ENCODE measurements at places on chromosomes 4 and X. TPM values are rescaled to one million over a fixed set of nuclear protein-coding genes. Genes with fewer than 3 reads are reported as not detected.

Gene BEND4
- total RNA-seq, result 12.9 TPM

Gene PPP2R2C
- total RNA-seq, result 111 TPM

Gene UGT2A1
- total RNA-seq, result not detected

Gene LDB2
- total RNA-seq, result 99.4 TPM

Gene SH2D1A
- total RNA-seq, result not detected

Gene AVPR2
- not detected for total RNA-seq

Gene SLC6A14
- not detected for total RNA-seq

Gene MTMR1
- 33.7 TPM for total RNA-seq

Gene GATA1
- total RNA-seq, result not detected

Gene CCKAR
- 4.6 TPM for total RNA-seq

Gene RNF150
- total RNA-seq, result 31.6 TPM

Gene ARHGEF9
- total RNA-seq, result 89.3 TPM

Gene HNRNPH2
- 90.9 TPM for total RNA-seq

Gene TBC1D8B
- total RNA-seq, result 0.92 TPM

Gene TBC1D9
- 112 TPM for total RNA-seq

Gene CXCL10
- total RNA-seq, result 0.46 TPM

Gene SPATA4
- 2.3 TPM for total RNA-seq
